ENCODE measurements at places on chromosomes 16 and 17. TPM values are rescaled to one million over a fixed set of nuclear protein-coding genes. Genes with fewer than 3 reads are reported as not detected.

Gene FAM171A2
- total RNA-seq: 0.14 TPM

Gene EME1
- total RNA-seq: 34.0 TPM

Gene ARMC7
- 6.5 TPM for total RNA-seq

Gene RCVRN
- total RNA-seq: not detected

DNA sequence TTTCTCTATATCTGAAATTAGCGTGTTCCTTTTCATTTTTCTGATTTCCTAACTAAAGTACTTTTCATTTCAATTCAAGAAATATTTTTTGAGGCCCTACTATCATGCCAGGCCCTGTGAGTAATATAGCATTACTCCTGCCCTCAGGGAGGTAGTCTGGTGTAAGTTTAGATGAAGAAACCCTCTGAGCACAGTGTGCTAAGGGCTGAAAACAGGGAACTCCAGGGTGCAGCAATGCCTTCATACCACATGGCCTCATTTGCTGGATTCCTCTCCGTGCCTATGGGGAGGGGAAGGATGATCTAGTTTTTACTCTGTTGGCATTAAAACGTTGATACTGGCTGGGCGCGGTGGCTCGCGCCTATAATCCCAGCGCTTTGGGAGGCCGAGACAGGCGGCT, 4.7 kb downstream of the COQ9 start:
- peaks cover 12% of the 10 kb centered on the region for H3K4me1 ChIP-seq
- no peak for DNase-seq
- no peak overlapping the region for H3K27ac ChIP-seq

GRCh38 chr16:21667575-21667974, 3.8 kb downstream of the OTOA start:
- H3K4me1 ChIP-seq: peaks cover 4% of the 10 kb centered on the region
- no peak for DNase-seq
- no peak overlapping the region for H3K4me3 ChIP-seq
- no peaks in the 10 kb centered on the region for H3K36me3 ChIP-seq
- no peaks in the 10 kb centered on the region for H3K27me3 ChIP-seq
- H3K27ac ChIP-seq: no peak overlapping the region

- H3K36me3 ChIP-seq: peaks cover 68% of the 10 kb centered on the region
- H3K27ac ChIP-seq: no peak overlapping the region
- peaks cover 17% of the 10 kb centered on the region for H3K4me1 ChIP-seq
- no peaks in the 10 kb centered on the region for H3K27me3 ChIP-seq
- DNase-seq: no peak
- H3K4me3 ChIP-seq: no peak overlapping the region
Observed at GRCh38 chr17:12078791-12079190, 58.1 kb downstream of the MAP2K4 start.

- no peak overlapping the region for H3K27ac ChIP-seq
- H3K4me3 ChIP-seq: no peak overlapping the region
- H3K36me3 ChIP-seq: peaks cover 5% of the 10 kb centered on the region
- peaks cover 3% of the 10 kb centered on the region for H3K4me1 ChIP-seq
Observed at GRCh38 chr17:34998205-34998604, 17.9 kb downstream of the LIG3 start.

GRCh38 chr16:87201052-87201451, 116.1 kb downstream of the C16orf95 start:
- no peak for DNase-seq
- no peak overlapping the region for H3K4me3 ChIP-seq
- H3K27me3 ChIP-seq: peaks cover 34% of the 10 kb centered on the region
- H3K36me3 ChIP-seq: no peaks in the 10 kb centered on the region
- H3K4me1 ChIP-seq: no peaks in the 10 kb centered on the region

DNA sequence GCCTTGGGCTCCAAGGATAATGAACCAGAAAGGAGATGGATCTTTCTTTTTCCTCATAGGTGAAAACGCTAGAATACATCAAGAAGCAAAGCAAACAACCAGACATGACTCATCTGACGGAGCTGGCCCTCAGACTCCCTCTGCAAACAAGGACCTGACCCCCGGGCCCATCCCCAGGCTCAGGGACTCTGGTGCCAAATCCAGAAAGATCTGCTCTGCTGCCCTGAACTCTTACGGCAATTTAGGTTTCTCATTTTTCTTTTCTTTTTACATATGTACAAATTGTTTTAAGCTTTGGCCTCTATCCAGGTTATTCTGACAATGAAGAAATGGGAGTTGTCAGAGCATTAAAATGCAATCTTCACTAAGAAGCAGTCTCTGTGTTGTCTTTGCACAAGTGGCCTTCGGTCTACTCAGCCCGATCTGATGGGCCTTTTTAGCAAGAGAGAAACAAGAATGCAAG, 17.7 kb downstream of the KNOP1 start:
- no peak overlapping the region for H3K27ac ChIP-seq
- H3K27me3 ChIP-seq: no peaks in the 10 kb centered on the region
- peaks cover 46% of the 10 kb centered on the region for H3K36me3 ChIP-seq
- peaks cover 26% of the 10 kb centered on the region for H3K4me1 ChIP-seq

- peaks cover 4% of the 10 kb centered on the region for H3K4me1 ChIP-seq
- no peaks in the 10 kb centered on the region for H3K36me3 ChIP-seq
- no peak overlapping the region for H3K4me3 ChIP-seq
- H3K27ac ChIP-seq: no peak overlapping the region
- DNase-seq: no peak
- no peaks in the 10 kb centered on the region for H3K27me3 ChIP-seq
Observed at GRCh38 chr16:22386976-22387375, 12.6 kb upstream of the CDR2 start.

All from activated naive CD8-positive, alpha-beta T cell treated with anti-CD3 and anti-CD28 coated beads for 36 hours (primary cell).